Stimulated activated CD8-positive, alpha-beta memory T cell treated with anti-CD3 and anti-CD28 coated beads, Interleukin-7, amount 100 ng/mL, for 24 hours (primary cell): ENCODE measurements at places on chromosomes 12 and 14.

DNA sequence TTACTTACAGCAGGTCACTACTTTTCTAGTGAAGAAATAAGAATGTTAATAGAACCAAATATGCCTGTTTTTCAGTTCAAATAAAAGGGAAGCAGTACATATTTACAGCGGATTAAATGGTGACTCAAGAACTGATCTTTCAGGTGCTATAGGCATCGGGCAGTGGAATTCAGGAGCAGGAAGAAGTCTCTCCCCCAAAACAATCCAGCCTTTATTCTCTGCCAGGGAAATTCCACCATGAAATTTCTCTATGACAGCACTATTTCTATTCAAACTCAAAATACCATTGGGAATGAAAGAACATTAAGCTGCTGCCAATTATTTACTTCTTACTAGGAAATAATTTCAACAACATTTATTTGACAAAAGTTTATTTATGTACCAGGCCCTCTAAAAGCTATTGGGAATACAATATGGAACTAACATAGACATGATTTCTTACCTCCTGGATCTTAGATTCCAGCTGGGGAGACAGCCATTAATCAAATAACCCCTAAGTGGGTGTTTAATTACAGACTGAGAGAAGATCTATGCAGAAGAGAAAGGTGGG is 60.3 kb upstream of the KRR1 start:
- no peak for DNase-seq

GRCh38 chr12:113276306-113276705 is 55.0 kb downstream of the TPCN1 start:
- DNase-seq, result no peak

DNA sequence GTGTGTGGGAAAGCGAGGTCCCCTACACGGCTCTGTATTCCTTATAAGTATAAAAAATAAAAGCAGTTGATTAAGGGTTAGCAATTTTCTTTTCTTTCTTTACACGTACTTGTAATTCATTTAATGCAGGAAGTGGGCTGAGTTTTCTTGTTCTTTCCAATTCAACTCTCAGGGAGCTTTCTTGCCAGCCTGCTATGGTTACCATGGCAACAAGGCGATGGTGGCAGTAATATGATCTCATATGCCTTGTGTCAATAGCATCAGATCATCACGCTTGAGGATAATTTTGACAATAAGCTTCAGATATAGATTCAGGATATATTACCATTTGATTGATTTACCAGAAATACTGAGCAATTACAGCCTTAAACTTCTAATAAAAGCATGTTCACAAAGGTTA is 466.5 kb downstream of the APAF1 start:
- no peak for DNase-seq

- DNase-seq, result peak; percentile 40
These were observed 815 bp downstream of the C1RL start for GRCh38 chr12:7108003-7108795.

DNA sequence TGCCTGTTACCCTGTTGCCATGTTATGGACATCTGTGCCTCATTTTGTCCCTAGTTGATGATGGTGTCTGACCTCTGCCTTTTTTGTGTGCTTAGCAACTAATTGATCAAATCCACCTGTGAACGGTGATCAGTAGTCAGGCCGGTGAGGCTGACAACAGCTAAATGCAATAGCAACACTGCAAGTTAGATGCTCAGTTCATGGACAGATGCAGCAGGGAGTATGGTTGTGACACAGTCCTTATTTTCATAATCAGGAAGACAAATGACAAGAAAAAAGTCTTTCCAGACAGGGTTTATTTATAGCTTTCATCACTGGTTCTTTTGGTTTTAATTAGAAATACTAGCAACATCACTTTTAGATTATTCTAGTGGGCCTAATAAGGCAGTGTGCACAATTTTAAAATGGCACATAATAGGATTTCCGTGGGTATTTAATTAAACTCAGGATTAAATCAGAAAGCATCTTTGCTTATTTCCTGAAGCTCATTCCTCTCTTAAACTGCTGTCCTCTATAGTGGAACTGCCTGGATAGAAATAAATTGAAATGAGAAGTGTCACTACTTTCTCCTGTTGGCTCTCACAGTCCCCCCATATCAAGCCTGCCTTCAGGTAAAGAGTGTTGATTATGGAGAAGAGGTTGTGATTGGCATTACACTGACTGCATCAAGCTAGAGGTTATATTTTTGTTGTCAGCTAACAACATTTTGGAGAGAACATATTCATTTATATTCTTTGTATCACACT is 281.1 kb upstream of the NAV3 start:
- DNase-seq, result no peak

- no peak for DNase-seq
These were observed 22.6 kb upstream of the LUM start for GRCh38 chr12:91133871-91134270.

GRCh38 chr14:64956697-64957406 is 14.3 kb upstream of the GPX2 start:
- DNase-seq, result no peak

- DNase-seq, result no peak
These were observed 3.8 kb downstream of the CCDC88C start for GRCh38 chr14:91413547-91414474.

DNA sequence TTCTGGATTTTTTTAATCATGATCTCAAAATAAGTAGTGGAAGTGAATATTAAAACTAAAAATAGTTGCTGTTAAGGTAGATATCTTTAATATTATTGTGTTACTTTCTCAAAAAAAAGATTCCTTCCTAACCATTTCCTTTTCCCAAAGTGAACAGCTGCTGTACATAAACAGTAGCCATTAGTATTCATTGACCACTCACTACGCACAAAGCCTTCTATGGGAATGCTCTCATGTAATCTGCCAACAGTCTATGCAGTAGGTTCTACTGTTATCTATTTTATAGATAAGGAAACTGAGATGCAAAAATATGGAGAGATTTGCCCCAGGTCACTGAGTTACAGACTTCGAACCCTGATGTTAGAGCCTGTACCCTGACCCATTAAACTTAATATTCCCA is 32.1 kb downstream of the ZFP36L1 start:
- no peak for DNase-seq

DNA sequence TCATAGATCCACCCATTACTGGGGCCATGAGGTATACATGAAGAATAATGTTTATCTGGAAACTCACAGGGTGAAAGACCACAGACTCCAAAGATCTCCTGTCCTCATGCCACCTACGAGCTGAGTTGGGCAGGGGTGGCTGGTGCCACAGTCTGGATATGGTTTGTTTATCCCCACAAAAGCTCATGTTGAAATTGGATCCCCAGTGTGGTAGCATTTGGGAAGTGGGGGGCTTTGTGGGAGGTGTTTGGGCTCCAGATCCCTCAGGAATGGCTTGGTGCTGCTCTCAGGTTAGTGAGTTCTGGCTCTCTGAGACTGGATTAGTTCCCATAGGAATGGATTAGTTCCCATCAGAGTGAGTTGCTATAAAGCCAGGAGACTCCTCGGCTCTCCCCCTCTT is 192.3 kb upstream of the FSCB start:
- no peak for DNase-seq

DNA sequence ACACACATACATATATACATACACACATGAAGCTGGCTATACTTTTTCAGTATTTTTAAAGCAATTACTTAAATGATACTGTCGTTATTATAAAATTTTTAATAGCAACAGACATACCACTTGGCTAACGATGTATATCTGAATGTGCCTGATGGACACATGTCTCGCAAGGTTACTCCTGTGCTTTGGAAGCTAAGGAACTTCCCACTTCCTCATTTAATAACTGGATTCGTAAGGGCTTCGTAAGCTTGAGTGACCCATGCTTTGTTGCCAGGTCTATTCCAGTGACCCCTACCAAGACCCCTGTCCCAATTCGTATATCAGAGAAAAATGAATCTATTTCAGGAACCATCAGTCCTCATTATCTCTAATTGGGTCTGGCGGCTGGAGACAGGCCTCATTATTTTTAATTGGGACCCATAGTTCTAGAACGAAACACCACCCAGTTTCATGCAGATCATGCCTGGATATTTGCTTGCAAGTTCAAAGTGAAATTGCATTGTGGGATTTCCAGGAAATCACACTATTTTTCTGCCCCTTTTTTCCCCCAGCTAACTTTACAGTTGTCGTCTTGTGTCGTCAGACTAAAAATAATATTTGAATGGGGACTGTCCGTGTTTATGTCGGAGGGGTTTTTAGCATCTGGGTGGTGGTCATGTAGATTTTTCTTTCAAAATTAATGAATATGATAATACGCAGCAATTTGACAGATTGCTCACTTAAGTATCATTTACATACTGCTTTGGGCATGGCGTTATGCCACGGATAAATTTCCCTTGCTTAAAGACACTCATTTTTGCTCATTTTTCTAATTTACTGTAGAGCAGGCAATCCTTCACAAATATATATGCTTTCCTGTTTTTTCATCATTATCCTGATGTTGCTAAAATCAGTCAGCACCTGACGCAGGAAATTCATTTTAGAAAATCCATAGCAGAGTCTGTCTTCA is 17.1 kb upstream of the MYO1H start:
- no peak for DNase-seq

- no peak for DNase-seq
These were observed 23.3 kb downstream of the NUAK1 start for GRCh38 chr12:106115440-106115839.

GRCh38 chr12:111643427-111643826 is 42.3 kb downstream of the BRAP start:
- no peak for DNase-seq

DNA sequence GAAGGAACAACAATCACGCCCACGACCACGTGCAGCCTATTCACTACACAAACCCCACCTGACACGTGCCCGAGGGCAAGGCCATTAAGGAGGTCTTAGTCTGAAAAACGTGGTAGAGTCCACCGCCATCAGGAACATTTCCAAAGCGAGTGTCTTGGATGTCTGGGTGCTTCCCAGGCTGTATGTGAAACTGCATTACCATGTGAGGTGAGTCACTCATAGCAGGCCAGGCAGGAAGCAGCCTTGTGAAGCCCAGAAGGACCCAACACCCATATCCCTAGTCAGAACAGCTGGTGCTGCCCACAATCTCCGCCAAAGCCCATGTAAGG is 3.3 kb upstream of the KRT79 start:
- no peak for DNase-seq

DNA sequence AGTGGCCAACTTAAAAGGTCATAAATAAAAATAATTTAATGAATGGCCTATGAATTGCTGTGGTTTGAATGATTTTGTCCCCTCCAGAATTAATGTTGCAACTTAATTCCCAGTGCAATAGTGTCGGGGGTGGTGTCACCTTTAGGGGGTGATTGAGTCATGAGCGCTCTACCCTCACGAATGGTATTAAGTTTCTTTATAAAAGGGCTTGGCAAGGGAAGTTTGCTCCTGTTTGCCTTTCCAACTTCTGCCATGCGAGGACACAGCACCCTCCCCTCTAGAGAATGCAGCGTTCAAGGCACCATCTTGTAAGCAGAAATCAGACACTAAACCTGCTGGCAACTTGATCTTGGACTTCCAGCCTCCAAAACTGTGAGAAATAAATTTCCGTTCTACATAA is 253.3 kb downstream of the ATXN7L3B start:
- no peak for DNase-seq

DNA sequence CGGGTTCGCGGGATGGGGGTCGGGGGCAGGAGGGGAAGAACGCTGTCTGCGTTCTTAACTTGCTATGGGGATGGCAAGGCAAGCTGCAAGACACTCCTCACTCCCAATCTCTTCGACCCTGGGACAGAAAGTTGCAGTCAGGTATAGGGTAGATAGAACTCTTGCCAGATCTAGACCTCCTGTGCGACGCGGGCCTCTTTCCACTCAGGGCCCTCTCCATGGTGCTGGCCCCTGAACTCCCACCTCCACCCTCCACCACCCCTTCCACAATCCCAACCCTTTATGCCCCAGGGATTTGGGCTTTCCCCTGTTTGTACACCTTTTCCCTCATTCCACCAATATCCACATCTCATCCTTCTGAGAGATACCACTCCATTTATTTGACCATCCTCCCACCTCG is 812 bp downstream of the NABP2 start:
- no peak for DNase-seq

DNA sequence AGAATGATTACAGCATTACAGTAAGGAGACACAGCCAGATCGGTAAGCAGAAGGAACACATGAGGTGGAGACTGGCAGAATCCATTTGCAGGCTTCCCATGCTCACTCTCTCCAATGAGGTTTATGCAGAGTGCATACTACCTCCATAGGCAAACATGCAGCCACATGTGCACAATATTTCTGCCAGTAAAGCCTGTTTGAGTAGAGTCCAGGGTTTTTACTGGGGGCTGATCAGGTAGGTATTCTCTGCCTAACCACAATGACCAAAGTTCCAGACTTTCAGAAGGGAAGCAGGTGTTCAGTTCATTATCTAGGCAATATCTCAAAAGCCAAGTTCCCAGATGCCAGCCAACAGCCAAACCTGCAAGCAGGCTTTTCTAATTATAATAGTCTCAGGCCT is 31.1 kb downstream of the INTS13 start:
- no peak for DNase-seq

GRCh38 chr12:6869049-6870021 is 2.0 kb downstream of the TPI1 start:
- DNase-seq, result peak; percentile 69

DNA sequence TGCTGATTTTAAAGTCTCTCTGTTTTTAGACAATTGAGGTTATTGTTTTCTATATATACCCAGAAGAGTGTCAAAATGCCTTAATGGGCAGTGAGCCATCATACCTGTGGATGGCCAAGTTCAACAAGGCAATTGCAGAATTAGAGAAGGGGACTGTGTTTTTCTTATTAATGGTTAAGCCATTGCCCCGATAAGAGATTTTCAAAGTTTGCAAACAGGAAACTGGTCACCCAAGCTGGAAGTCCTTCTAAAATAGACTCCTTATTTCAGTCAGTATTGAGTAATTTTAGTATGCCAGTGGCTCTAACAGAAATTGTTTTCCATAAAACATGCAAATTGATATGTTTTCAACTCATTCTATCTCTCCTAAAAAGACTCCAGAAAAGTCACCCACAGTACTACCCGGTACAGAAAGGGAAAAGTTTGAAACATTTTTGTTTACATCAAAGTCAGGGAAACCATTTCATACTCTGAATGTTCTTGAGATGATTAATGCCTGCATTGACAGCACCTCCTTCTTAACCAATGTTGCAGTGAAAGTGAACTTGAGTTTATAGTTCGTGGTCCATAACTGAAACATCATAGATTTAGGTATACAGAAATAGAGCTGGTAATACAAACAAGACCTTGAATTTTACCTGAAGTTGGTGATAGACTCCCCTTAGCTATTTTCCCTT is 191.1 kb downstream of the TMX1 start:
- no peak for DNase-seq

DNA sequence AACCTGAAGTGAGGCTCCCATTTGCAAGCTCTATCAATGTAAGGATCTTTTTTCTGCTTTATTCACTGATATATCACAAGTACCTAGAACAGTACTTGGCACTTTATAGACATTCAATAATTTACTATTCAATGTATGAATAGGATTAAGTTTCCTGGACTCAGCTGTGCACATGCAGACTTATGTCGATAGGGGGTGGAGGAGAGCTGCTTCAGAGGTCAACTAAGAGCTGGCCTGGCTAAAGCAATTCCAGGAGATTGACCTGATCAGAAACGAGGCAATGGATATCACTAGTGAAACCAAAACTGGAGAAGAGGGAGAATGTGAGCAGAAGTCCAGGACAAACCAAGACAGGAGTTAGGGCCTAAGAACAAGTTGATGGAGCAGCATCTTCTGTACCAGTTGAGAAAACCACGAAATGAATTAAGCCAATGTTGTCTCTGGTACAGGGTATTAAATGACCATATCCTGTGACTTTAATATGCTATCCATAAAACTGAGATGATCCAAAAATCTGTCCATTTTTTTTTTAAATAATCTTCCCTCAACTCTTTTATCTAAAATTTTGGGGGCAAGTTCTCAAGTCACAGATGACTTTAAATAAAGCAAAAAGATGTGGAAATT is 169.2 kb downstream of the PIK3C2G start:
- DNase-seq, result no peak

- no peak for DNase-seq
These were observed 101.3 kb downstream of the HMGA2 start for GRCh38 chr12:65925626-65926025.
